ENCODE measurements at places on chromosomes 2 and 18.
A peak's percentile ranks its signal among the peaks of the same experiment; 100 is the strongest.

DNA sequence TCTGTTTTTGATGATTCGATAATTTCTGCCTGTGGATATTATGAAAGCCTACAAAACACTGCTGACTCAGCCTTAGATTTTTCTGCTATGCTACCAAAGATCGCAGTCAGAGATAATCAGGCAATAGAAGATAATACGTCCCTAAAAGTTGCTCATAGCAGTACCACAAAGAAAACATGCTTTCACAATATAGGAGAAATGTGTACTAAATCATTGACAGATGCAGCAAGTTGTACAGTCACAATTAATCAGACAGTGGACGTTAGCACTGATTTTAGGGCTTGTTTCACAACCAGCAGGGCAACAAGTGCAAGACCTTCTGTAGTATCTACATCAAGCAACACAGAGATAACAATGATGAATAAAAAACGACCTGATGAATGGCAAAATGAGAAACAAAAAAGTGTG, 19.5 kb downstream of the RBM44 start:
- DNase-seq: no peak

DNA sequence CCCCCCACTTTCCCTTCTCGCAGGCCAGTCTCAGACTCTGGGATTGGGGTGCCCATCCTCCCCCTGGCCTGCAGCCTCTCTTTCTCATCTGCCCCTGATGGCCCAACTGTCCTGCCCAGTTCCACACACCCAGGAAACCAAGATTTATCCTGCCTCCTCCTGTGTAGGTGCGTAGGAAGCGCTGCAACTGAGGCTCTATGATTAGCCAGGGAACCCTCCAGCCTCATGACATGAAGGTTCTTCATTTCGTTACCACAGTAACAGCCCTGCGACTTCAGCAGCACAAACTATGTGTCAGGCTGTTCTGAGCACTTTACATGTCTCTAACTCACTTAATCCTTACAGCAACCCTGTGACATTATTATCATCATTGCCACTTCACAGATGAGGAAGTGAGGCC, 305.9 kb downstream of the CELF4 start:
- DNase-seq: no peak

- no peak for DNase-seq
Measured at GRCh38 chr2:196884368-196884767, 42.1 kb downstream of the PGAP1 start.

- no peak for DNase-seq
Measured at GRCh38 chr2:209648714-209649113, 122.9 kb upstream of the UNC80 start.

DNA sequence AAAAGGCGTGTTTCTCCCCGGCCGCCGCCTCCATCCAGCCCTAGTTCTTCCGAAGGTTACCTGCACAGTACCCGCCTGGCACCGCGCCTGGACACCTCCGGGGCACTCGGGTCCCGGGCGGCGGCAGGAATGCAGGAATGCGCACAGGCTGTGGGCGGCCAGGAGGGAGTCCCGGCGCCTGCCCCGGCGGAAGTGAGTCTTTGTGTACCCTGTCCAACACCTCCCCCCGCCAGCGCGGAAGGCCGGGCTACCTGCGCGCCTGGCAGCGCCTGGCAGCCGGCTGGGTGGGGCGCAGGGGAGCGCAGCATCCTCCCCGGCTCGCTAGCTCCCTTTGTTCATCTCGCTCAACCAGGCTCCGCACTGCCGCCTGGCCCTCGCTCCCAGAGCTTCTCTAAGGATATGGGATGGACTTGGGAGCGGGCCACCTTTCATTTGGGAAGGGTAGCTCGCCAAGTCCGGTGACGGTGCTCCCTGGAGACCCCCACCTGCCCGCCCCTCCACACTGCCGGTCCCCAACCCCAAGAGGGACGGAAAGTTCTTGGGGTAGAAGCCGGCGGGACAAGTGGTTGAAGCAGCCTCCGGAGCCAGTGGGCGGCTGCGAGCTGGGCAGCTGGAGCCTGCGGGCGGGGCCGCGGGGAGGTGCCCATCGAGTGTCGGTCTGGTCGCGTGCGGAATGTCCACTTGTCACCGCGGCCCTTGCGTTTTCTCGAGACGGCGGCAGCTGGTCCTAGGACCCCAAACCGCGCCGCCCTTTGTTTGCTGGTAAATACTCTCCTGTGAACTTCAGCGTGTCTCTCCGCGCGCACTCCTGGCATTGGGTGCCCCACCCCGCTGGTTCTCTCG, 1.2 kb upstream of the ST6GAL2 start:
- peak; percentile 78 for DNase-seq

- no peak for DNase-seq
Measured at GRCh38 chr2:29295845-29296244, 180.6 kb downstream of the CLIP4 start.

- DNase-seq: no peak
Measured at GRCh38 chr2:76252704-76253103, 542.0 kb upstream of the GCFC2 start.

DNA sequence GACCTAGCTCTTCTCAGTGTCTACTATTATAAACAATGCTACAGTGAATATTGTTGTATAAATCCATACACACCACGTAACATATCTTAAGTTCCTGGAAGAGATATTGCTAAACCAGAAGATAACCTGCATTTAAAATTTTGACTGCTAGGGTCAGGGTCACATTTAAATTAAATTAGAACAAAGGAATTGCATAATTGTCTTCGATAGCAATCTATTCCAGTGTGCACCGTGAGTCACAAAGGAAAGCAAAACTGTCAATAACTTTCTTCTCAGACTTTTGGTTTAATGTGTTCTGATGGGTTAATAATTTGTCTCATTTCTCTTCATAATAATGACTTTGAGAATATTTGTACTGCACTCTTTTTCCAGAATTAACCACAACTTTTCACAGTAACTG, 4.2 kb downstream of the GEN1 start:
- no peak for DNase-seq

DNA sequence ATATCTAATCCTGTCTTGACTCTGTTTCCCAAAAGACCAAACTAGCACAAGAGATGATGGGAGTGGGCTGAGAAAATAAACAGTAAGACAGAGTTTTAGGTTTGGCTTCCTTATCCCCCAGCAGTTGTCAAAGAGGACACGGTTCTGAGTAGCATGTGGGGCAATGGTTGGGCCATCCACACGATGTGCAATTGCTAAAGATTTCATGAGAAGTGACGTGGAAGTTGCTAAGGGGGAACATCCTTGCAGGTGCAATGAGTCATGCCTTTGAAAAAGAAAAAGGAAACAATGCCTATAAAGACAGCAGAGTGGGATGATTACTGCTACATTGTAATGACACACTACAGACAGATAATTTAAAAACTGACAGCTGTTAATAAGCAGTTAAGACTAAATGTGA, 1395.8 kb downstream of the LRP1B start:
- DNase-seq: no peak

Measured in tibial artery (tissue), 4 donors.